ENCODE measurements at places on chromosomes 4 and X. TPM values are rescaled to one million over a fixed set of nuclear protein-coding genes. Genes with fewer than 3 reads are reported as not detected.

DNA sequence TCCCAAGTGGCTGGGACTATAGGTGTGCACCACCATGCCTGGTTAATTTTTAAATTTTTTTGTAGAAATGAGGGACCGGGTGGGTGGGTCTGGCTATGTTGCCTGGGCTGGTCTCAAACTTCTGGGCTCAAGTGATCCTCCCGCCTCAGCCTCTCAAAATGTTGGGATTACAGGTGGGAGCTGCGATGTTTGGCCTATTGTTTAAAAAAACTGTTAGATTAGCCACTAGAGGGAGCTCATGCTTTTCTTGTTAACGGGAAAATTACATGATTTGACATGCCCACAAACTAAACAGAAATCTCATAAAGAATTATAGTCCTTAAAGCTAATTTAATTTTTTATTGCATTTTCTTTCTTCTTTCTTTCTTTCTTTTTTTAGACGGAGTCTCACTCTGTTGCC, 5.0 kb upstream of the SDAD1 start:
- DNase-seq: no peak

The CFAP97 gene
- total RNA-seq: 59.8 TPM

The SPANXD gene
- not detected for total RNA-seq

GRCh38 chr4:61162116-61162515, 38.0 kb upstream of the ADGRL3 start:
- DNase-seq: no peak

DNA sequence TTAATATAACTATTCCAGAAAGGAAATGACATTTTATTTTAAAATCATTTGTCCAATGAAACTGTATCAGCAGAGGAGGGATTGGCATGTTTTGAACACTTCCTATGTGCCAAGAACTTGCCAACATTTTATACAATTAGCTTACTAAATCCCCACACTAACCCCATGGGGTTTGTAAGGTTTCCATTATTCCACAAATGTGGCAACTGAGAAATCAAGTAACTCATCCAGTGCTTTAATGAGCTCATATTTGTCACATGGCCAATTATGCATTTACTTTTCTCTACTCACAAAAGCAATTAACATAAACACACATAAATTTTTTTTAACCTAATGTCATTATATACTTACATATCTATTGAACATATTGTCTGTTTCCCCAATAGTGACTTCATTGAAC, 37.3 kb downstream of the MANBA start:
- DNase-seq: no peak

DNA sequence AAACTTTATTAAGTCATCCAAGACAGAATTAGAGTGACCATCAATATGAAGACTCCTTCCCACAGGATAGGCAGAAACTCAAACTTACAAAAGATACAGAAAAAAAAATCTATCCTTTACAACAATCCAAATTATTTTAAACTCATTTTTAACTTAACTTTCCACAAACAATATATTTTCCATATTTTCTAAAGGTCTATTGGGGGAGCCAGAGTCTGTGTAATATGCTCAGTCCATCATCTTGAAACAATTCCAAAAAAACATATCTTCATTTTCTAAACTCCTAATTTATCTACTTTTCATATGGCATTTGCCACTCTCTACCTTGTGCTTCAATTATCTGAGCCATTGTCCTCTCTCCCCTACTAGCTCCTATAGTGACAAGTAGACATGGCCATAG, 378.1 kb downstream of the PDGFC start:
- no peak for DNase-seq

DNA sequence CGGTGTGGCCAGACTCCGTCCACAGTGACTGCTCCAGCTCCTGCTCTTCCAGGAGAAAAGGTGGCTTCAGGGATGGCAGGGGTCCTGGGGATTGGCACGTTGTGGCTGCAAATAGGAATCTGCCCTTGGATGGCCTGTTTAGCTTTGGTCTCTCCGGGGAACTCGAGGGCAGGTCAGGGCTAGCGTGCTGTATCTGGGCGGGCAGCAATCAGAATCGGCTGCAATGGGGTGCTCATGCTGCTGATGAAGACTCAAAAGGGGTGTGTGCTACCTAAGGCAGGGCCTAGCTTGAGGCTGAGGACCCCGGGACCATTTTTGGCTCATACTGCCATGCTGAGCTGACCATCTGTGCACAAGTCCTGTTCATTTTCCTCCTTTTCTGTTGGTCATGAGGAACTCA, 51.3 kb downstream of the RGS12 start:
- no peak for DNase-seq

DNA sequence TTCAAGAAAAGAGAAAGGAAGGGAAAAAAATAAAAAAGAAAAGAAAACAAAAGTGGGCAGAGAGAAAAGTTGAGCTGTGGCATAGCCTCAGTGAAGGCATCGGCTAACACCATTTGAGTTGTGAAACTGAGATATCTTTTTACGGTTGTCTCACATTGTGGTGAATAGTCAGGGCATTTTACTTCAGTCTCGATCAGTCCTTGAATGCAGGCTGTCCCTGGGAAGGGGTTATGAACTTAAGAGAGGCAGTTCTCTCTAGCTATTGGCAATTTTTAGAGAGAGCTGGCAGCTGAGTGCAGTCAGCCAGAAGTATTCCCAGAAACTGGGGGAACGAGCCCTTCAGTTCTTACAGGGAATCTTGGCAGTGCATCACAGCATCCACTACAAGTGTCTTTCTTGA, 93.5 kb upstream of the SLC6A14 start:
- no peak for DNase-seq

GRCh38 chr4:179372242-179372641, 1930.0 kb upstream of the AGA start:
- DNase-seq: no peak

The STK26 gene
- 26.3 TPM for total RNA-seq

The NIPAL1 gene
- 13.7 TPM for total RNA-seq

- DNase-seq: no peak
These were observed 4.2 kb downstream of the TLR1 start for GRCh38 chr4:38800366-38800765.

The GLRA3 gene
- 0.16 TPM for total RNA-seq

- DNase-seq: no peak
These were observed 48.6 kb downstream of the FAM53A start for GRCh38 chr4:1635464-1635863.

The SLC30A9 gene
- total RNA-seq: 80.3 TPM

GRCh38 chr4:25477221-25477620, 100.2 kb downstream of the ANAPC4 start:
- DNase-seq: no peak

- no peak for DNase-seq
These were observed 991.3 kb downstream of the FSTL5 start for GRCh38 chr4:161172396-161173026.

DNA sequence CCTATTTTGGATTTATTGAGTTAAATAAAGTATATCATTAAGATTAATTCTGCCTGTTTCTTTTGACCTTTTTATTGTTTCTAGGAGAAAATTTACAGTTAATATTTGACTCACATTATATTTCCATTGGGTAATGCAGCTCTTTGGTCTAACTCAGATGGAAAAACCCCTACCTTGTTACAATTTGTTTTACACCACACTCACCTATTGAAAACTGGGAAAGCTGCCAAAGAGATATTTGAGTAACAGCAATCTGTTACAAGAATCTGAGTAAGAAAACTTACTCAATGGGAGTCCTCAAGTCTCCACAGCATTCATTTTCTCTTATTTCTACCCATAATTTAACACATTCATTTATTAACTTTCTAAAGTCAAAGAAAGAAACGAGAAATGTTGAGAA, 108.0 kb upstream of the TLL1 start:
- DNase-seq: no peak

DNA sequence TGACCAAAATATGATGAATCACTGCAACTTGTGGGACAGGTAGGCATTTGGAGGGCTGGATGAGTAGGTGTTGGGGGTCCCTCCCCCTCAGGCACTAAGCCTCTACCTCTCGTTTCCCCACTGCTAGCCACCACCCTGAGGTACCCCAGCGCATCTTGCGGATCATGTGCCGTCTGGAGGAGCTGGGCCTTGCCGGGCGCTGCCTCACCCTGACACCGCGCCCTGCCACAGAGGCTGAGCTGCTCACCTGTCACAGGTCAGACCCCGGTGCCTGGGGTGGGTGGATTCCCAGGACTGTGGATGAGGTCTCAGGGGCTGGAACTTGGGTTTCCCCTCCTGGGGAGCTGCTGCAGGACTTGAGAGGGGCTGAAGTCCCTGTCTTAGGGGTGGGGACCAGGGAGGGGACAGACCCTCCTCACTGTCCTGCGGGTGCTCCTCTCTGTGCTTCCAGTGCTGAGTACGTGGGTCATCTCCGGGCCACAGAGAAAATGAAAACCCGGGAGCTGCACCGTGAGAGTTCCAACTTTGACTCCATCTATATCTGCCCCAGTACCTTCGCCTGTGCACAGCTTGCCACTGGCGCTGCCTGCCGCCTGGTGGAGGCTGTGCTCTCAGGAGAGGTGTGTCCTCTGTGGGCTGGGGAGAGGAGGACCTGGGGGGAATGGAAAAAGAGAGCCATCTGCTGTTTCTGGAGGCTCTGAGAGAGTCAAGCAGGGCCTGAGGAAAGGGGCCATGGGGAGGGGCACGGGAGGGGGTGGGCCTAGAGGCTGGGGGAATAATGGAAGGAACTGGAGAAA, 10.1 kb upstream of the ERAS start:
- no peak for DNase-seq

The CLNK gene
- 1.2 TPM for total RNA-seq

DNA sequence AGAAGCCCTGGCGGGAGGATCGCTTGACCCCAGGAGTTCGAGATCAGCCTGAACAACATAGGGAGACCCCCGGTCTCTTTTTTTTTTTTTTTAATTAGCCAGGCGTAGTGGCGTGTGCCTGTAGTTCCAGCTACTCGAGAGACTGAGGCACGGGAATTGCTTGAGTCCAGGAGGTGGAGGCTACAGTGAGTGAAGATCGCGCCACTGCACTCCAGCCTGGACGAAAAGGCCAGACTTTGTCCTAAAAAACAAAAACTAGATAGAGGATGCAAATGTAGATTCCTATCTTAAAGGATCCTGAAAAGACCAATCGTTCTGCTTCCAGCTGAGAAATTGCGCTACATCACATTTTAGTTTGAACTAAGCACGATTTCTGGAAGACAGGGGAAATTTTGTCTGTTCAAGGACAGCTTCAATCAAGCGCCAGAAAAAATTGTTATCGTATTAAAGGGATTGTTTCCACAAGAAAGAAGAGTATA, 627 bp upstream of the HSD17B11 start:
- DNase-seq: no peak

The MAGEB1 gene
- total RNA-seq: not detected

The DNAAF6 gene
- total RNA-seq: not detected

DNA sequence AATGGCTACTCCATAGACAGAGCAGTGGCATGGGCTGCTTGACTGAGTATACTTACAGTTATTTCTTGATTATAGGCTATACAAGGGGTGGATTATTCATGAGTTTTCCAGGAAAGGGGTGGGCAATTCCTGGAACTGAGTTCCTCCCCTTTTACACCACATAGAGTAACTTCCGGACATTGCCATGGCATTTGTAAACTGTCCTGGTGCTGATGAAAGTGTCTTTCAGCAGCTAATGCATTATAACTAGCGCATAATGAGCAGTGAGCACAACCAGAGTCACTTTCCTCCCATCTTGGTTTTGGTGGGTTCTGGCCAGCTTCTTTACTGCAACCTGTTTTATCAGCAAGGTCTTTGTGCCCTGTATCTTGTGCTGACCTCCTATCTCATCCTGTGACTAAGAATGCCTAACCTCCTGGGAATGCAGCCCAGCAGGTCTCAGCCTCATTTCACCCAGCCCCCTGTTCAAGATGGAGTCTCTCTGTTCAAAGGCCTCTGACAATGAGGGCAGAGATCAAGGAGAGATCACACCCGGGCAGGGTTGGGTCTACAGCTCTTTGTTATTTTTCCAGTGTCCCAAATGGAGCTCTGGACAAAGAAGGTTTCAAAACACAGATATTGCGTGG, 468.4 kb upstream of the PRKX start:
- DNase-seq: no peak

- no peak for DNase-seq
These were observed 22.5 kb downstream of the MID1 start for GRCh38 chrX:10597871-10598270.

GRCh38 chrX:24983931-24984330, 31.8 kb downstream of the ARX start:
- no peak for DNase-seq

DNA sequence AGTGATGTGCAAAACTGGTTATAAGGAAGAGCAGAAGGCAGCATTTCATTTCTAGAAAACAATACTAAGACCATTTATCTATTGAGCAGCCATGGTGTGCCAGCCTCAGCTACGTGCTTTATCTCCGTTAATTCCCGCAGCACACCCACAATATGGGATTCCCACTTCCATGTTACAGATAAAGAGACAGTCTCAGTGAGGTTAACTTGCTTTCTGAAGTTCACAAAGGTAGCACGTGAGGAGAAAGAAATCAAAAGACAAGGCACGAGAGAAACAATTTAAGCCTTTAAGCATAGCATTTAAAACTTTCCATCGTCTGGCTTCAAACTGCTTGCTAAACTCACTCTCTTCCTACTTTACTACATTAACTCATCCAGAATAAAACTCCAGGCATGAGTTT, 8.0 kb upstream of the RPL34 start:
- no peak for DNase-seq

GRCh38 chrX:152619897-152620296, 17.8 kb upstream of the GABRQ start:
- DNase-seq: no peak

The HERC3 gene
- total RNA-seq: 30.8 TPM

The AIMP1 gene
- 34.5 TPM for total RNA-seq

- peak; percentile 82 for DNase-seq
These were observed 155.7 kb upstream of the JADE1 start for GRCh38 chr4:128653527-128654444.

- DNase-seq: no peak
These were observed 28.6 kb downstream of the RGS12 start for GRCh38 chr4:3321295-3321889.

The UGT2B7 gene
- 0.48 TPM for total RNA-seq

The RHOXF1 gene
- not detected for total RNA-seq

The FRMD7 gene
- 0.48 TPM for total RNA-seq

GRCh38 chr4:1584498-1584897, 99.6 kb downstream of the FAM53A start:
- DNase-seq: no peak

GRCh38 chr4:48131736-48132135, 2.3 kb downstream of the TXK start:
- DNase-seq: no peak

GRCh38 chr4:46554760-46555465, 165.0 kb upstream of the GABRA2 start:
- no peak for DNase-seq

DNA sequence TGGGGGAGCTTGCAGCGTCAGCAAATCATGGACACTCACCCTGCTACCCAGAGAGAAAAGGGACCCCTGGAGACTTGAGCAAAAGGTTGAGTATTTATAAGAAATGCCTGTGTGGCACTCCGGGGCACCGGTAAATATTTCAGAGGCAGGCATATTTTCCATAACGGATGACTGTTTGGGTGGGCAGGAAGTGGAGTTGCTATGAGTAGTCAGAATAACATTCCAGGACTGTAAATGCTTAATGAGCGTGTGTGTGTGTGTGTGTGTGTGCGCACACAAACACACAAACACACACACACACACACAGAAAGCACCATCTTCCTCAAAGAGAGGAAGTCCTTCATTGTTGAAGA, 74.6 kb downstream of the MXRA5 start:
- no peak for DNase-seq
